ENCODE measurements at places on chromosomes 6 and 20.

DNA sequence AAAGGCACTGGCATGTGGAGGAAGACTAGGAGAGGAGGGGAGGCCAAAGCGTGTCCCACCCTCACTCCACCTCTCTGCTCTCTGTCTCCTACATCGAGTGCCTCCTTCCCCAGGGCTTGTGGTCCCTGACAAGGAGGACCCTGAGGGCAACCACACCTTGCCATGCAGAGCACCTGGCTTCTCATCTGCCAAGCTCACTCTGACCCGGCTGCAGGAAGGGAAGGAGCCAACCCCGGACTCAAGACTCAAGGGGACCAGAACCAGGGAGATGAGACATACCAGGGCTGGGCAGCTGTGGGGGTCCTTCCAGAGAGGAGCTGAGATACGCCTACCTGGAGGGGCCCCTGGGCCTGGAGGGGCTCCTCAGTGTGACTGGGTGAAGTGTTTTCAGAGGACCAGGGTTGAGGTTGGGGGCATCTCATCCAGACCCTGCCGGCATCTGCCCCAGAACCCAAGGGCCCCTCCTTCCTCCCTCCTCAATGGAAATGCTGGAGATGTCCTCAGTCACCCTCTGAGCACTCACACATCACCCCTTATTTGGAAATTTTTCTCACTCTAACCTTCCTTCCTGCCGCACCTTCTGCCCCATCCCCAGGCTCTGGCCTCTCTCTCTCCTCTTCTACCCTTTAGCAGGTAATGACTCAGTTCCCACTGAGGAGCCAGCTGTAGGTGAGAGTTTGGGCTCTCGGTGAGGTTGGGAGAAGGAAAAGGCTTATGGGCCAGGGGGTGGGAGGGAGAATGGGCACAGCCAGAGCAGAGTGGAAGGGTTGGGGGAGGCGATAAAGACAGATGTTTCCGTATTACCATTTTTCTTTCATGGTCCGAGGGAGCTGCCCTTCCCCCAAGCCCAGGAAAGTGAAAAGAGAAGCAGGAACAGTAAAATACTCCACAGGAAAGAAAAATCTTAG lies 32.0 kb upstream of the POU5F1 start:
- DNase-seq, result no peak

GRCh38 chr6:10532392-10532791 lies 11.2 kb downstream of the GCNT2 start:
- DNase-seq, result no peak

GRCh38 chr20:64050261-64051032 lies 1.0 kb upstream of the SOX18 start:
- DNase-seq, result no peak

DNA sequence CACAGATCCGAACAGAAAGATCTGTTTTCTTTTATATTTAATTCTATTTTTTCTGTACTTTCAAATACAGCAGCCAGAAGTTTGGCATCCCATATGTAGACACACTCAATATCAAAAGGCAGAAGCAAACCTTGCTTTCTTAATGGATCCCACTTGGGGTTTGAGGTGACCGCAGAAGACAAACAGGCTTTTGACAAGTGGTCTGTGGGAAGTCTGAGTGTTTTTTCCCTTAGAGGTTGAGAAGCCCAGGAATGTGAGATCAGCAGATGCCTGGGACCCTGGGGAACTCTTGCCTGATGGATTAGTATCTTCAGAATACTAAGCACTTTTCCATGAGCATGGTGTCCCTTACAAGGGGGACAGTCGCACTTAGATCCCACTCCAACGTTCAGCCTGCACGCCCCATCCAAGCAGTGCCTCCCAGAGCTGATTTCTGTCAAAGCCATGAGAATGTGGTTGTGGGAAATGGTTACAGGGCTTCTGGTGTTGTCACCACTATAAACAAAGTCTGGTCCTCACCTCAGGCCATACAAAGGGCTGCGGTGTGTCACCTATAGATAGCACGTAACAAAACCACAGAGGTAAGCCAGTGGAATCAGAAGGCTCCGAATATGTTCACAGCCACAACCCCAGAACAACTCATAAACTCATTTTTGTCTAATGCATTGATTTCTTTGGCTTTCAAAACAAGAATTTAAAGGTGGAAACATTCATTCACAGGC lies 12.7 kb downstream of the IL17F start:
- no peak for DNase-seq

GRCh38 chr20:7161690-7162089 lies 394.2 kb downstream of the BMP2 start:
- DNase-seq, result no peak

GRCh38 chr6:34067814-34068213 lies 78.1 kb downstream of the GRM4 start:
- DNase-seq, result no peak

GRCh38 chr6:134698228-134698627 lies 251.7 kb downstream of the ALDH8A1 start:
- DNase-seq, result no peak

DNA sequence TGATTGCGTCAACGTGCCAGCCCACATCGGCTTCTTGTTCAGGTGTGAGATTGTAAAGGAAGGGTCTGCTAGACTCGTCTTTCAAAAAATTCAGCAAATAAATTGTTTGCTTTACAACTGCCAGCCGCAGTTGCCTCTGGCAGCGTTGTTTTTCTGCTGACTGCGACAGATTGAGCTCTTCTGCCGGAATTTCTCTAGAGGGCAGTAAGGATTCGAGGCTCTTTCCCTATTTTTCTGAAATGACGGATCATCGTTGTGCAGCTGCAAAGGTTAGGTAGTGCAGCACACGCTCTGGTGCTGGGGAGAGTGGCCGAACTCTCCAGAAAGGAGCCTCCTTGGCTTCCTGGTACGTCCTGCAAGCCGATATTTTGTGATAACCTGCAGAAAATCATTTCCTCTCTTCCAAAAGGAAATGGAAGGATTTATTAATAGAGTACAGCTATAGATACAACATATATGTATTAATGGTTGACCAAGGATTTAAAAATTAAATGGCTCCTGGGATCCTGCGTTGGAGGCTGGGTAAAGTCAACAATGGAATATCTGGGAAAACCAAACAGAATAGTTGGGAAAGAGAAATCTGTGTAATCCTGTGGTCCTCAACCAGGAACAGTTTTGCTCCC lies 121.9 kb upstream of the ZFP64 start:
- DNase-seq, result no peak

- DNase-seq, result no peak
These were observed 359.1 kb downstream of the QKI start for GRCh38 chr6:163773646-163774045.

DNA sequence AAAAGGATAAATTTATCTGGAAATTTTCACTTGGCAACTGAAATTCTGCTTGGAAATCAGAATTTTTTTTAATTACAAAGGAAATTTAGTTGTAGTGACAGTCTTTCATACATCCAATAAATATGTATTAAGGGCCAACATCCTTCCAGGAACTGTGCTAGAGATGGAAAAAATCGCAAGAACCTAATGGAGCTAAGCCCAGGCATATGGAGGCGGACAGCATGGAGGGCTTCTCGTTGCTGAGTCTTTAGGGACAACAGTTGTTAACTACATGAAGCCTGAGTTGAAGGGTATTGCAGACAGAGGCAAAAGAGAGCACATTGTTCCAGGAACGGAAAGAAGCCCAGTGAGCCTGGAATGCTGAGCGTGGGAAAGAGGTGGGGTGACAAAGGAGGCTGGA lies 208.9 kb downstream of the IBTK start:
- DNase-seq, result no peak
